NCI-H446 (cell line): ENCODE measurements at places on chromosomes 7 and 10.

GRCh38 chr7:26858735-26859134 lies 5.7 kb downstream of the SKAP2 start:
- no peak for DNase-seq

DNA sequence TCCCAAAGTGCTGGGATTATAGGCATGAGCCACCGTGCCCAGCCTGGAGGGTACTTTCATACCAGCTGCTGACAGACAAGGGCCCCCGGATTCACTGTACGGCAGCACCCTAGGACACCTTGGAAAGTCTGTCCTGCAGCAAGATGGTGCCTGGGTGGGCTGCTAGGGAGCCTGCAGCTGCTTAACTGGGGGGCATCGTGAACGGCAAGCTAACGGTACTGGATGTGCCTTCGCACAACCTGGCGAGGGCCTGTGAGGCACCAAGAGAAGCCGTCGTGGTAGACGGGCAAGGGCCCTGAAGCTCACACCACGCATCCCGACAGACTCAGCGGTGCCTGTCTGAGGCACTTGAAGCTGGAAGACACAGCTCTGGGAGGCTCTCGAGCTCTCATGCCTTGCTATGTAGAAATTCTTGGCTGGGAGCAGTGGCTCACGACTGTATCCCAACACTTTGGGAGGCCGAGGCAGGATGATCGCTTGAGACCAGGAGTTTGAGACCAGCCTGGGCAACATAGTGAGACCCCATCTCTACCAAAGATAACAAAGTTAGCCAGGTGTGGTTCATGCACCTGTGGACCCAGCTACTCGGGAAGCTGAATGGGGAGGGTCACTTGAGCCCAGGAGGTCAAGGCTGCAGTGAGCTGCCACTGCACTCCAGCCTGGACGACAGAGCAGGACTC lies 9.4 kb downstream of the BRAT1 start:
- DNase-seq: no peak

GRCh38 chr10:53088961-53089360 lies 316.4 kb upstream of the MBL2 start:
- no peak for DNase-seq

- DNase-seq: no peak
Observed at GRCh38 chr10:90407131-90407530, 450.7 kb downstream of the HTR7 start.

- DNase-seq: no peak
Observed at GRCh38 chr10:125982260-125982948, 86.0 kb downstream of the FANK1 start.

DNA sequence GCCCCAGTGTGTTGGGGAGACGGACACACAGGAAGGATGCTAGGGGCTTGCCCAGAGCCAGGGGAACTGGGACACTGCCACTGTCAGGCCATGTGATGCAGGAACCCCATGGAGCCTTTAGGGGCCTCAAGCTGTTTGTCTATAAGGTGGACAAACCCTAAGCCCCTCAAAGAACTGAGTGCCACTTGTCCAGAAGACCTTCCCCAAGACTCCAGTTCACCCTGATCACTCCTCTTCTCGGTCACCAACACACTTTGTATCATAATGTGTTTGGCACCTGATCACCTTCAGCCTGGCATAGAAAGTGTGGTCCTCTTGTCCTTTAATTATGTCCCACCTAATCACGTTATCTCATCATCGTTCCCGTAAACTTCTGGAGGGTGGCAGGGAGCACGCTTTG lies 700 bp downstream of the H2BK1 start:
- DNase-seq: no peak

DNA sequence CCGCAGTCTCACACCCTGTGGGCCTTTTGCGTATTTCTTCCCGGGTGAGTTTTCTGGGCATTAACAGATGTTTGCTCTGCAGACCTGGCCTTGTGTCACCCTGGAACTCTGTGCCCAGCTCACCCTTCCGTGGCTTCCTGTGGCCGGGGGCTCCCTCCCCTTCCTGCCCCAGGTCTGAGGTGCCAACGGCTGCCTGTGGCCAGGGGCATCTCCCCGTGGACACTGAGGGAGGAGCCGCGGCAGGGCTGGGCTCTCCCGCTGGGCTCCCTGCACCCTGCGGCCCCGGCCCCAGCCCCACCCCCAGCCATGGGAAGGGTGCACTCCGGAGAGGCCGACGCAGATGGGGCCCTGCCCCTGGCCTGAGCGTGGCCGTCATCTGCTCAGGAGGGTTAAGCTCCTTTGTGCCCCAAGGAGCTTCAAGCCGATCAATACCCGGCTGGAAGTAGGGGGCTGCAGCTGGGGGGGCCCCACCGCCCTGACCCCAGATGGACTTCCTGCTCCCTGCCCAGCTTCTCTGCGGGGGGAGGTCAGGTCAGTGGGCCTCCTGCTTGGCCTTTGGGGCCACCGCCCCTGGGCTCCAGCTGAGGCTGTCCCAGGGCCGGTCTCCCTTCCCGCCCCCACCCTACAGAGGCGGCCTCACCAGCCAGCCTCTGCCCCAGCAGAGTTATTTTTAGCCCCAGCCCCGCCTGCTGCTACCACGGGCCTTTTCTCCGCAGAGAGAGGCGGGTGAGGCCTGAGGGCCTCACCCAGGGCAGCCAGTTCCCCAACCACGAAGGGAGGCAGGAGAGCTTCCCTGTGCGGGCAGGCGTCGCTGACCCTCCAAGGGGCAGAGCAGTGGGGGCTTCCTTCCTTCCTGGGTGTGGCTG lies 24.2 kb downstream of the PWWP2B start:
- no peak for DNase-seq

DNA sequence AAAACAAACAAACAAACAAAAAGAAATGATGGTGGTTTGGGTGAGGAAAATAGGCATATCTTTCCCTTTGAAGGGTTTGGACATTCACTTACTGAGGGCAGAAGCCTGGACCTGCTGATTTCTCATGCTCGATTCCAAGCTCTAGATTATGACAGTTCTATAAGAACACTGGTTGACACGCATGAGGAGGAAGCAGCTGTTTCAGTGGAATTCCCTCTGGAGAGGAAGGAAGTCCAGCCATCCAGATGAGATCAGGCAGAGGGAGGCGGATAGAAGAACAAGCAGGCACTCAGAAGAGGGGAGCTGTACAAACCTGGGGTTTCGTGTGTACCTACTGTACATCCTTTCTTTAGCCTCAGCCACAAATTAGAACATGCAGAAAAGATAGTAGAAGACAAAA lies 691.9 kb downstream of the INHBA start:
- DNase-seq: no peak

- DNase-seq: no peak
Observed at GRCh38 chr7:83613232-83613631, 35.7 kb downstream of the SEMA3E start.

DNA sequence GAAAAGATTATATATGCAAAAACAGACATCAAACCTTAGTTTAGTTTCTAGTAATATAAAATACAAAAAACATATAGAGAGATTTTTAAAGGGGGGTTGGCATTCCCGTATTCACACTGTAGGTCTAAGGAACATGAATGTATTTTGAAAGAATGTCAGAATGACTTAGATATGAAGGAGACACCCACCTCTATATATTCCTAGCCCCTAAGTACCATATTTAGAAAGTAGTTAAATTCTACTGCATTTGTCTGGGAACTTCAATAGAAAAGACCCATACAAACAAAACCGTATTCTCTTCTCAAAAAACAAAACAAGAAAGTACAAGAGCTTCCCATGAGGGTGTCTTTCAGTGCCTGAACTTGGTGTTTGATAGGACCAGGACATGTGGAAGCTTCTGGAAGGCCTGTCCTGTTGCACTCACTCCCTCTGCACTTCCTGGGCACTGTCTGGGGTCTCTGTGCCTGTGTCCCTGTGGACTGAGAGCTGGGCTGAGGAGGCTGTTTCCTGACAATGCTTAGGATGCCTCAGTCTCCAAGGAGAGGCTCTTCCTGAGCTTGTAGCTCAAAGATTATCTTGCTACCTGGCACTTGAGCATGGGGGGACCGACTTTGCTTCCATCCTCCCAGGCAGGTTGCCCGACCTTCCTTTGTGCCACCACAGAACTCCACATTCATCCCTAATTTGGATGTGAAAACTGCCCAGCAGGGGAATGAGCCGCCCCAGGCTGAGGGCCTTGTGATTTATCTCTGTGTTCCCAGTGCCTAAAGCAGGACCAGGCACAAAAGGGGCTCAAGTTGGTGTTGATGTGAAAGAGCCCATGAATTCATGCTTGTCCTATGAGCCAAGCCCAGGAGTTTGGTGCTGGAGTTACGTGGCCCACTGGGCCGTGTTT lies 44.4 kb upstream of the KLF6 start:
- DNase-seq: no peak

DNA sequence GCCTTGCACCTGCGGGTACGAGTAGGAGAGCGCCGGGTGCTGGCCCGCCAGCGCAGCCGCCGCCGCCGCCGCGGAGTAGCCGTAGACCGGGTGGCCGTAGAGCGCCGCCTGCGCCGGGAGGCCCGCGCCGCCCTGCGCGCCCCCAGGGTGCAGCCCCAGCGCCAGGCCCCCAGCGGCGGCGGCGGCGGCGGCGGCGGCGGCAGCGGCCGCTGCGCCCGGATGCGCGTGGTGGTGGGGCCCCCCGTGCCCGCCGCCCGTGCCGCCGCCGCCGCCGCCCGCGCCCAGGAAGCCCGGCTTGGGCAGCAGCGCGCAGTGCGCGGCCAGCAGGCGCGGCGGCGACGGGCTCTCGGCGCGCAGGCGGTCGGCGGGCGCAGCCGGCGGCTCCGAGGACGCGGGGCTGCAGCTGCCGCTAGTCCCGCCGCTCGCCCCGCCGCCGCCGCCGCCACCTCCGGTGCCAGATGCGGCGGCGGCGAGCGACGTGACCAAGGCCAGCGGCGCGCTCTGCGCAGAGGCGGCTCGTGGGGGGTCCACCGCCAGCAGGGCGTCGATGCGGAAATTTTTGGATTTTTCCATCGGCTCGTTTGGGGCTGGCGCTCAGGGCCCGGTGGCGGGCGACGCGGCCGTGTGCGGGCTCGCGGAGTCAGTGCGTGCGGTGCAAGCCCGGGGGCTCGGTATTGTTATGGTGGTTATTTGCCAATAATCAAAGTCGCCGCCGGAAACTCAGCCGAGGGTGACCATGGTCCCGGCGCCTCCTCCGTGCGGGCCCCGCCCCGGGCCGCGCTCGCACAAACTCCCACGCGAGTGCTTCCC lies 480 bp downstream of the MNX1 start:
- DNase-seq: peak; percentile 22

DNA sequence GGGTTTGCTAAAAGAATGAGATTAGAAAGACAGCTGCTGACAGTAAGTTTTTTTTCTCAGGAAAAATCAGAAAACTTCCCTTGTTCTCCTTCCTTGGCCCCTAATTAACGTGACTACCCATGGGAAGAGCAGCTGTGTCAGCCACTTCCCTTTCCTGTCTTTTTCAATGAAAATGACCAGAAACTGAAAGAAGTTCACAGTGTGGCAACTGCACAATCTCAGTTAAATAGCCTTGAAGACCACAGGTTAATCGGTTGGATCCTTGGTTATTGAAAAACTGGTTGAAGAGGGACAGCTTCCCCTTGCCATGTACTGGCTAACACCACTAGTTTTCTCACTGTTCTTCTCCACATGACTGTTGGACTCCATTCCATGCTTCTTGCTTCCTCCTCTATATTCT lies 148.8 kb upstream of the AGR3 start:
- no peak for DNase-seq

DNA sequence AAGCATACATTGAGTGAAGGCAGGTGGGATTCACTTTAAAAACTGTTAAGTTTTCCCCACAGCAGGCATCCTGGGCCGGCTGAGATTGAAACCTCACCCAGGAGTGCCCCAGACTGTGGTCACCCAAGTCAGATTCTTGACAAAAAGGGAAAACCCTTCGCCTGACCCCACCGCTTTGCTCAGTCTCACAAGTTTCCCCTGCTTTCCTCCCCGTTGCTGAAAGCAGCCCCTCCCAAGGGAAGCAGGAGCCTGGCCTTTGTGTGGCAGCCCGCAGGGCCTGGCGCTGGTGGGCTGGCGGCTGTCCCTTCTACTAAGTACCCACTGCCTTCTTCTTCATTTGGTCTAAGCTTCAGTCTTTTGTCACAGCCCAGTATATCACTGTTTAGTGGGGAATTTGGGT lies 16.0 kb downstream of the RNF32 start:
- no peak for DNase-seq

- DNase-seq: no peak
Observed at GRCh38 chr7:111091593-111092358, 849 bp downstream of the LRRN3 start.

GRCh38 chr7:127828843-127829500 lies 177.0 kb downstream of the SND1 start:
- DNase-seq: no peak

- no peak for DNase-seq
Observed at GRCh38 chr7:116708248-116708647, 36.3 kb downstream of the MET start.

- DNase-seq: no peak
Observed at GRCh38 chr10:42952931-42953683, 123.8 kb upstream of the RET start.

GRCh38 chr10:63467841-63468240 lies 2.1 kb upstream of the JMJD1C start:
- DNase-seq: no peak

GRCh38 chr7:16399265-16399831 lies 22.0 kb downstream of the CRPPA start:
- DNase-seq: no peak

DNA sequence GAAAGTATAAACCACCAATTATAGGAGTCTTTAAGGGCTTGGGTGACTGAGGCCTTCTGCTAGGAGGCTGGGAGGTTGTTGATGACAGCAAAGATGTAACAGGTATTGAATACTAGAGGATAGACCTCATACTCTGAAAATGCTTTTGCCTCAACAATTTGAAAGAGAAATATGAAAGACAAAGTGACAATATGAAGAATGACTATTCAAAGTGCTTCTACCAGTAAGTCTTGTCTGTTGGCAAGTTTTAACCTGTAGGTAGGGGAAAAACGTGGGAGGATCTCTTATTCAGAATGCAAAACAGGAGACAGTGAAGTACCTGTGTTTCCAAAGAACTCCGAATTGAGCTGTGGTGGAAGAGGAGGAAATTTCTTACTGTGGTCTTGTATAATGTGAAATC lies 38.2 kb downstream of the GBF1 start:
- no peak for DNase-seq

DNA sequence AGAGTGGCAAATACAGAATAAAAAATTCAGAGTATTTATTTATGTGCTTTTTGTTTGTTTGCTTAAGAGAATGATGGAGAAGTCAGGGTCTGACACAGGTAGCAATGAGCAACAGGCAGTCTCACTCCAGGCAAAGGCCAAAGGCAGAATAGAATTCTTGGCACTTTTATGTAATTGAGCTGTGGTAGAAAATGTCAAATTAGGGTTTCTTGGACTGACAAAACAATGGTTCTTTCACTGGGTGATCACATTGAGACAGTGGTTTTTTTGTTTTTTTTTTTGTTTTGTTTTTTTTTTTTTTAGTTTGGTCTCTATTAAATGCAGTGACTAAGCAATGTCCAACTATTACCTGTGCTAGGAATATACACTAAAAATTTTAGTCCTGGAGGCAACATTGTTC lies 27.4 kb downstream of the POM121L12 start:
- no peak for DNase-seq
